ENCODE measurements at places on chromosomes 13 and 19.

GRCh38 chr19:19120308-19121231 lies 17.7 kb downstream of the TMEM161A start:
- no peak for DNase-seq

DNA sequence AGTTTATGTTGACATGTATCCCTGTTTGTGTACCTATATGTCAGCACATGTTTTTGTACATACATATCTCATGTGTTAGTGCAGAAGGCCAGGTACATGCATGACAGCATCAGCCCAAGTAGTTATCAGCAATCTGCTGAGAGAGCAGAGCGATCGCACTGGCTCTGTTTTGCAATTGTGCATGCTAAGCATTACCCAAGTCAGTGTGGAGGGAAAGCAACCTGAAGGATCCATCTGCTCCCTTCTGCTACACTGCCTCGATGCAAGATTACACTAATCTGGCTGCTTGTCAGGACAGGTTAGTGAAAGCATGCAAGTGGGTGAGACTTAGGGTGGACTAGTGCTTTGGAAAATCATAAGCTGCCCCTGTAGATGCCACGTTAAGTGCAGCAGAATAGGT lies 211.8 kb downstream of the PCCA start:
- no peak for DNase-seq

GRCh38 chr19:38951187-38951586 lies 20.4 kb downstream of the MRPS12 start:
- no peak for DNase-seq

DNA sequence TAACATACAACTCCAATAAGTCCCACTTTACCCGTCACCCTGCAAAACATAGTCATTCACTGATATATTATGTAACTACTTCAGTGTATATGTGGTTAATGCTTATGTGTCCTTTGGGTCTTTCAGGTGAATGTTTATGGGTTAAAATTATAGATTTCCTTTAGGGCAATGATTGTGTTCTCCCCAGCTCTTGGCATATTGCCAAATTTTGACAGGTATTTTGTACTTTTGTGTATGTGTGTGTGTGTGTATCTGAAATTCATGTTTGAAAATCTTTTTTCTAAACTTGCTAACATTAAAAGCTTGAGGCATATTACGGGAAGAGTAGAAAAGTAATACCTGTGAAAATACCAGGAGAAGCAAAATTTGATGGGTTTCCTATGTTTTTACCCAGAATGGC lies 8.2 kb downstream of the CDK8 start:
- no peak for DNase-seq

GRCh38 chr13:111857336-111857735 lies 209.6 kb upstream of the SOX1 start:
- DNase-seq = no peak

- DNase-seq = no peak
Measured at GRCh38 chr13:105008604-105009003, 1526.9 kb downstream of the EFNB2 start.

DNA sequence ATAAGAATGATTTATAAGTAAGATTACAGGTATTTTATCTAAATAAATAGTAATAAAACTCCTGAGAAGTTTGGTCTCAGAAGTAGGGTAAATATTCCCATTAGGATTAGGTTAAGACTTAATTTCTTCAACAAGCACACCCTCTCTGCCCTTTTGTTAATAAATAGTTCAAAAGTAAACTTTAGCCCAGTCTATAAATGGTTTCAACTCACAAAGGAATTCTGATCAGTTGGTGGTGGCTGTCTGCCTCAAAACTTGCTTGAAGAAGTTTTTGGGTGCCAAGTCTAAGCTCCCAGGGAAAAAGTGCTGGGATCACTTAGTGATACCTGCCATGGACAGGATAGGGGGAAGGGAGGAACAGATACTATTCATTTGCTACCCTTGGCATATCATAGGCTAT lies 22.9 kb downstream of the MBNL2 start:
- no peak for DNase-seq

DNA sequence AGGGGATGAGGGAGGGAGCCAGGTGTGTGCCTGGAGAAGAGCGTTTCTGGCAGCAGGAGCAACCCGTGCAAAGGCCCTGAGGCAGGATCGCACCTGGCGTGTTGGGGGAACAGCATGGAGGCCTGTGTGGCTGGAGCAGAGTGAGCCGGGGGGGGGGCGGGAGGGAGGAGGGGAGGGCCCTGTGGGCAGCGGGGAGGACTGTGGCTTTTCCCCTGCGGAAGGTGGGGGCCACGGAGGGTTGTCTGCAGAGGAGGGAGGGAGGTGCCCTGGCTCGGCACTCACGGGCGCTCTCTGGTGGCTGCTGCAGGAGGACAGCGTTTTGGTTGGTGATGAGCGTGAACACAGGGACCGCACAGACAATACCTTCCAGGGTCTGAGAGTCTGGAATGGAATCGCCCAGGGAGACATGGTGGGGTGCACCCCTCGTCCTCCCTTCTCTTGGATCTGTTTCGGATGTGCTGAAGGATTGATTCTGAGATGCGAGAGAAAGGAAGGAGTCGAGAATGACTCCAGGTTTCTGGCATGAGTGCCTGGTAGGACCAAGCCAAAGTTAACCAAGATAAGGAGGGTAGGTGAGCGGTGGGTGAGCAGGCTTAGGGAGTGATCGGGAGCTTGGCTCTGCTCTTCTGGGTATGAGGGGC lies 6.5 kb downstream of the RAB11B start:
- DNase-seq = peak; percentile 42

DNA sequence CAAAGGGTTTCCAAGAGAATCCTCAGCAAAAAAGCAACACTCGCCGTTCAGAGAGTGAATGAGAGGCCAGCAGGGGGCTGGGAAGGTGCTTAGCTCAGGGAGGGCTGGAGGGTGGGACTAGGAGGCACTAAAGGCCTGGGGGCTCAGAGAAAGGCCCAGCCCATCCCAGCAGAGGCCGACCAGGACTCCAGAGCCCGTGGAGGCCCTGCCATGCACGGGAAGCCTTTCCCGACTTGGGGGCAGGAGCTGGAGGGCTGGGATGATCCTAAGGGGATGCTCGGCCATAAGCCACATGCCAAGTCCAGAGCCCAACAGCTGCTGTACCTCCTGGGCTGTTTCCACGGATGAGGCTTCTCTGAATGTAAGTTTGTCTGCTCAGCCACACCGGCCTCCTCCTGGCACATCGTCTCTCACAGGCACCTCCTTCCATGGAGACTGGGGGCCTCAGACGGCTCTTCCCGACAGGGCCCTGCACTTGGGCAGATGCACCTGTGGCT lies 19.5 kb downstream of the RASA3 start:
- DNase-seq = no peak

- no peak for DNase-seq
Measured at GRCh38 chr19:44687888-44688287, 11.1 kb upstream of the CEACAM16 start.

DNA sequence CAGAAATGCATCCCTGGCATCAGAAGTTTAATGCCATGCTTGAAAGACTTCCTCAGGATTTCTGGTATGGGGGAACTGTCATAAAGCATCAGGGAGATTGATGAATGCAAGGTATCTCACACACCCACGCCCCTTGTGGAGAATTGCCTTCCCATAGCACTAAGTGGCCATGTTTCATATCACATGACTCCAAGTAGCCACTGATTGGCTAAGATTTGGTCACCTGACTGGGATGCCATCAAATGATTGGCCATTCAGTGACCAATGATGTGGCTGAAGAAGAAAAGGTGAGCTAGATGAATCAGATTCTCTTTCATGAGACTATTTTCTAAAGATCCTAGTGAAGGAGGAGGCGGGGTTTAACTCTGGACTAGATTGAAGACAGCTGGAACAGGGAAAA lies 7.3 kb downstream of the KLK8 start:
- no peak for DNase-seq

GRCh38 chr13:110521296-110521680 lies 40.2 kb downstream of the RAB20 start:
- DNase-seq = no peak

- DNase-seq = no peak
Measured at GRCh38 chr19:30719189-30719998, 347.2 kb downstream of the ZNF536 start.

DNA sequence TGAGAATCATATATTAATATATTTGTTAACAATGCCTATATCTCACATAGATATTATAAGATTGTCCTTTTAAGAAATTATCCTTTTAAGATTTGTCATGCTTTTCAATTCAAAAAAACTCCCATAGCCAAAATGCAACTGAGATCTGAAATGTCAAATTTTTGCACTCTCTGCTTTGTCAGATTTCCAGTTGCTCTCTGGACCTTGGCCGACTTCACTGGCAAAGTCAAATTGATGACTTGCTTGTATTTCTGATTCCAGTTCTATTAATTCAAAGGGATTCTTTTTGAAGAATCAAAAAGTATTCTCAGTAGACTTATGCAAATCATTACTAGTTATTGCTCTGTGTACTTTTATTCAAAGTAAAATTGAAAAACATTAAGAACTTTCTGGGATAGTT lies 101.2 kb upstream of the SCEL start:
- no peak for DNase-seq

DNA sequence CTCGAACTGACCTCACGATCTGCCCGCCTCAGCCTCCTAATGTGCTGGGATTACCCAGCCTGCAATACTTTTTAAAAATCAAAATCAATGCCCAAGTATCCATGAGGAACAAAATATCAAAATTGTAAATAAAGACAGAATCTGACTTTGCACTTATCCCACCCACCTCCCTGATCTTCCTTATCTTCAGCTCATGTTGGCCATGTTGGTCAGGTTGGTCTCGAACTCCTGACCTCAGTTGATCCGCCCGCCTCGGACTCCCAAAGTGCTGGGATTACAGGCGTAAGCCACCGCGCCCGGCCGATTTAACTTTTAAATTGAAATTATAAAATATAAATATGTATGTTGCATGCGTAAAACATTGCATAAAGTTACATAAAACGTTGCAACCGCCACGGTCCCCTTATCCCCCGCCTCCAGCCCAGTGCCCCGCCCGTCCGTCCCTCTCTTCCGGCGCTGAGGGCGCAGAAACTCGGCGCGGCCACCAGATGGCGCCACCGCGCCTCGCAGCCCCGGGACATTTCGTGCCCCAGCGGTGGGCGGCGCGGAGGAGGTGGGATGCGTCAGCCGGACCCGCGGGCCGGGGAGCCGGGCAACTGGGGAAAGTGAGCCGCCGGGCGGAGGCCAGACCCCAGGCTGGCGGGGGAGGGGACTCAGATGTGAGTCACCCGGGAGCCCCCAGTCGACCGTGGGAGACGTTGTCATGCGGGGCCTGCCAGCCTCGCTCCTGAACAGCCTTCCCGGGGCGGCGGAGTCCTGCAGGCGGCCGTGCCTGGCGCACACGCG lies 1.5 kb upstream of the GADD45B start:
- peak; percentile 82 for DNase-seq

GRCh38 chr13:32752997-32753606 lies 166.8 kb downstream of the PDS5B start:
- no peak for DNase-seq

DNA sequence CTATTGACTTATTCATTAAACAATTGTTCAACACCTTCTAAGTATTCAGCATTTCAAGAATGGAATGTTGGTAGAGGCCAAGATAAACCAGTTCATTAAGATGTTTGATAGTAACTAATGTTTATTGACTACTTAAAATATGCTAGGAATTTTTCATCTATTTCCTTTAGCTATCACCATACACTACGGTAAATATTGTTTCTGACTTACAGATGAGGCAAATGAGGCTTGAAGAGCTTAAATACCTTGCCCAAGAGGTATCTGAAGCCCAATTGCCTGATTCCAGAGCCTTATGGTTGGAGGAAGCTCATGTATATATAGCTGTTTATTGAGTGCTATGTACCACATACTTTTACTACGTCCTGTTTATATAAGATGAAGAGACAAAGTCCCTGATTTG lies 286.2 kb downstream of the NDFIP2 start:
- DNase-seq = no peak

DNA sequence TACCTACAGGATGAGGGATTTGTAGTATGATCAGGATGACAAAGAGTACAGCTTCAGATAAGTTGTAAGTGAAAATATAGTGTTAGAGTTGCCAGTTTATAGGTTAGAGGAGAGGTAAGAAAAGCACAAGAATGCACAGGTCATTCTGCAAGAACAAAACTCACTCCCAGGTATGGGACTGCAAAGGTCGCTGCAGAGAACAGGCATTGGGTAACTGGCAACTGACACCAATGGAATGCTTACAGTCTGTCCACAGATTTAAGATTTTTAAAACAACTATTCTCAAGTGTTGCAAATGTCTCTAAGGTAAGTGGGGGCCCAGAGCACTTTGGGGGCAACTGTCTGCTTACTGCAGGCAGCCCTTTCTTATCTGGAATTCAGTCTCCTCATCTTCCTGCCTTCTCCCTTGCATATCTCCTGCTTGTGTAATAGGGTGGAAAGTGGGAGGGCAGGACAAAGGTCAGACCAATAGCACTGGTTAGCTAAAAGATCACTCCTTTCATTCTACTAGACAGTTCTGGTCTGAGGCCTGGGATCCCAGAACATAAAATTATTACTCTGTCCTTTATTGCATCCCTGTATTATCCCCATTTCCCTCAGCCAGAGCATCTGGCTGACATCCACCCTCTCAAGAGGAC lies 42.3 kb upstream of the ZNF726 start:
- DNase-seq = no peak

DNA sequence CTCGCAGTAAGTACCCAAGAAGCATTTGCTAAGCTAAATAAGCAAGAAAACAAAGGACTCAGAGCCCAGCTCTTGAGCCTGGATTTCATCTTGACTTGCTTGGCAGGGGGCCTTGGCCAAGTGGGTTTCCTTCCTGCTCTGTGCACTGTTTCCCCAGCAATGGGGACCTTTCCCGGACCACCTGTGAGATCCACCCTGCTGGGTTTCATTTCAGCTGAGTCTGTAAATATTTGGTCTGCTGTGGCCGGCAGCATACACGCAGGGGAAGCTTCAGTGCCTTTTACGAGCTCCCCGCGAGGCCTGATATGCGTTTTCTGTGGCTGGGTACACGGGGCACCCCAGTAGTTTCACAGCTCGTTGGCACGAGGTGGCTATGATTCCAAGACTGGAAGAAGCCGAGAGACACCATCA lies 12.4 kb upstream of the TINCR start:
- no peak for DNase-seq

GRCh38 chr13:105763851-105764250 lies 771.6 kb downstream of the EFNB2 start:
- no peak for DNase-seq

GRCh38 chr19:43651758-43652545 lies 12.3 kb upstream of the CADM4 start:
- no peak for DNase-seq

- no peak for DNase-seq
Measured at GRCh38 chr13:110326263-110326904, 19.3 kb downstream of the COL4A2 start.

- DNase-seq = no peak
Measured at GRCh38 chr13:31919971-31920726, 111.4 kb upstream of the FRY start.

GRCh38 chr19:54178581-54179261 lies 5.8 kb upstream of the TMC4 start:
- no peak for DNase-seq

DNA sequence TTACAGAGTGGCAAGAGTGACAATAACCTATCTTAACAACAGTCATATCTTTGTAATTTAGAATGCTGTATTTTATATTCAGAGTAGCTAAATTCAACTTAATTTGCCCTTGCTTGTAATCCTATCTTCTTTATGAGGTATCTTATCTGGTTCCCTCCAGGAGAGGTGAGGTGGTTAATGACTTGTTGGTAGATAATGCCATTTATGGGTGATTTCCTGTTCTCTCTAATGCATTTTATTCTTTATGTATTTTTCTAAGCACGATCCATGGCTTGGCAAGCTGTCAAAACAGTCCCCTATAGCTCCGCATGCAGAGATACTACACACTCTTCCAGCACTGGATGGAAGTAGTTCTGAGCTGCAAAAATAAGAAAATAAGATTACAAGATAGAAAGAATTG lies 267.9 kb downstream of the LMO7 start:
- no peak for DNase-seq

- no peak for DNase-seq
Measured at GRCh38 chr19:6340493-6341201, 7.2 kb upstream of the ACER1 start.

Data from activated CD4-positive, alpha-beta T cell treated with anti-CD3 and anti-CD28 coated beads for 1 hour (primary cell).